Bronchial epithelial cell (primary cell): ENCODE measurements at places on chromosomes 6 and 20. TPM values are rescaled to one million over a fixed set of nuclear protein-coding genes. Genes with fewer than 3 reads are reported as not detected.

The PHACTR3 gene
- total RNA-seq, result 15.0 and 32.0 TPM in 2 replicates

The SNAP25 gene
- total RNA-seq, result not detected in 2 replicates

The SMLR1 gene
- total RNA-seq, result not detected in 2 replicates

The TRIM10 gene
- not detected in 2 replicates for total RNA-seq

The RFX6 gene
- not detected in 2 replicates for total RNA-seq

The FAM83B gene
- 39.9 and 40.3 TPM in 2 replicates for total RNA-seq

The CGA gene
- not detected in 2 replicates for total RNA-seq

The ACTL10 gene
- total RNA-seq, result 1.2 and 1.6 TPM in 2 replicates

The TRAPPC3L gene
- total RNA-seq, result not detected in 2 replicates

The DACT2 gene
- 0.26 and 1.3 TPM in 2 replicates for total RNA-seq

DNA sequence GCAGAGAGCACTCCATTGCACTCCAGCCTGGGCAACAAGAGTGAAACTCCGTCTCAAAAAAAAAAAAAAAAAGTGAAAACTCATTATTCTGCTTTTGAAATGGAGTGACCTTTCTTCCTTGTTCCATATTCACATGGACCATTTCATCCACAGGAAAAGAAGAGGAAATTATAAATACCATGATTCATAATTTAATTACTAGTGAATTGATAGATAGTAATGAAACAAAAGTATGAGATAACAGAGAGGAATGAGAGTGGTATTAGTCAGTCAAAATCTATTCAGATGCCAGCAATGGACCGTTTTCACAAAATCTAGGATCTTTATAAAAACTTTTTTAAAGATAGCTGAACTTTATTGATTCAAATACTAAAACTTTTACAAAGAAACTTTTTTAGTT is 443.1 kb upstream of the FLRT3 start:
- peak; percentile 57 for DNase-seq

DNA sequence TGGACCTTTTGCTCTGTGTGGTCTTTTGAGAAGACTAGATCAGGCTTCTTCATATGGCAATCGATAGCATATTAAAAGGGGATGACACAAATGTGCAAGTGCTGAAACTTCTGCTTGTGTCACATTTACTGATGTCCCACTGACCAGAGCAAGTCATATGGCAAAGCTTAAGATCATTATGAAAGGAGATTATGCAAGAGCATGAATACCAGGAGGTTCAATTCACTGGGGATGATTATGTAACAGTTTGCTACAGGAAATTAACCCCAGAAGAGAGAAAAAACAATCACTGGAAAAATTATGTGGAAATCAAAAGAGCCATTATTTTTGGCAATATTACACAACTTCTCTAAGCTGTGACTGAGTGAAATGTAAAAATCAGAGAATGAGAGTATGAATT is 13.7 kb upstream of the PRDM13 start:
- peak; percentile 51 for DNase-seq

DNA sequence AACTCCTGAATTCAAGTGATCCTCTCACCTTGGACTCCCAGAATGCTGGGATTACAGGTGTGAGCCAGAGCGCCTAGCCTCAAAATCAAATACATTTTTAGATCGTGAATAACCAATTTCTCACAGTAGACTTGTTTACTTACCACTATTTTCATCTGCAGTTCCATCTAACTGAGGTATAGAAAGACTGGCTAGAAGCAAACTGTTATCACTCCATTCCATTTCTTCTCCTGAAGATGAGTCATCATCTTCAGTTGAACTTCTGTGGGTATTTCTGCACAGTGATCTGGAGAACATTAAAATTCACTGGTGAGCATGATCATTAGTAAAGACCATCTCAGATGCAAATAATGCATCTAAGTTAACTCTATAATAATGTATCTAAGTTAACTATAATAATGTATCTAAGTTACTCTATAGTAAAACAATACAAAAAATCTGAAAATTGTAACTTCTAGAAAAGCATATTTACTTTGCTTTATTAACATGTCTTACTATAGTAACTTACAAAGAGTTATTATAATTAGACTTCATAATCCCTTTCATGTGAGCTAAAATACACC is 105.4 kb downstream of the REV3L start:
- no peak for DNase-seq

GRCh38 chr6:16837217-16837972 is 76.1 kb upstream of the ATXN1 start:
- DNase-seq, result no peak

GRCh38 chr6:54621285-54621684 is 225.3 kb upstream of the FAM83B start:
- peak; percentile 44 for DNase-seq

- DNase-seq, result no peak
These were observed 5.4 kb downstream of the GID8 start for GRCh38 chr20:62943396-62943795.

- peak; percentile 86 for DNase-seq
These were observed 28.4 kb upstream of the BTN3A2 start for GRCh38 chr6:26336355-26337198.

DNA sequence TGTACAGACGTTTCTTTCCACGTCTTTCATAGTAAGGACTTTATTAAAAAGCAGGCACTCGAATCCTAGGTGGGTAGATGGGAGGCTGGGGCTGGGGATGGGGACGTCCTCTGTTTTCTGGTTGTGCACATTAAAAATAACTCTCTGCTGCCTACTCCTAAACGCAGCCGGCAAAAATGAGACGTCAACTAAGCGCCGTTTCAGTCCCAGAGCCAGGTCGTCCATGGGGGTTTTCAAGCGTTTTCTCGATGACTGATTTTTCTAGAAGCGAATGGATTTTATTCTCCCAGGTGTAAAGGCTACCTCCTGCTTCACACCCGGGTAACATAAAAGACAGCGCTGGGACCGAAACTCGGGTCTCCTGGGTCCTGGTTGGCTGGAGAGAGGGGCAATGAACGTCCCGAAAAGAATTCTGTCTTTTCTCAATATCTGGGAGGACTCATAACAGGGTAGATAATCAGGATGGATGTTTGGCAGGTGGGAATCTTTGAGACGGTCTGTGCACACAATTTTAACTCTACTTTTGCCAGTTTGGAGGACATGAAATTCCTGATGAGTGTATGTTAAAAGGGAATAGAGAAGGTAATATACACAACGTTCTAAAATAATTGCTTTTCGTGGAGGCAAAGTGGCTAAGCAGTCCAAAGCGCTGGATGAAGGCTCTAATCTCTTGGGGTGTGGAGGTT is 25.2 kb downstream of the GPX6 start:
- no peak for DNase-seq

- DNase-seq, result no peak
These were observed 37.7 kb downstream of the MDFI start for GRCh38 chr6:41675992-41676391.

GRCh38 chr6:170188571-170189001 is 102.3 kb downstream of the DLL1 start:
- DNase-seq, result no peak

DNA sequence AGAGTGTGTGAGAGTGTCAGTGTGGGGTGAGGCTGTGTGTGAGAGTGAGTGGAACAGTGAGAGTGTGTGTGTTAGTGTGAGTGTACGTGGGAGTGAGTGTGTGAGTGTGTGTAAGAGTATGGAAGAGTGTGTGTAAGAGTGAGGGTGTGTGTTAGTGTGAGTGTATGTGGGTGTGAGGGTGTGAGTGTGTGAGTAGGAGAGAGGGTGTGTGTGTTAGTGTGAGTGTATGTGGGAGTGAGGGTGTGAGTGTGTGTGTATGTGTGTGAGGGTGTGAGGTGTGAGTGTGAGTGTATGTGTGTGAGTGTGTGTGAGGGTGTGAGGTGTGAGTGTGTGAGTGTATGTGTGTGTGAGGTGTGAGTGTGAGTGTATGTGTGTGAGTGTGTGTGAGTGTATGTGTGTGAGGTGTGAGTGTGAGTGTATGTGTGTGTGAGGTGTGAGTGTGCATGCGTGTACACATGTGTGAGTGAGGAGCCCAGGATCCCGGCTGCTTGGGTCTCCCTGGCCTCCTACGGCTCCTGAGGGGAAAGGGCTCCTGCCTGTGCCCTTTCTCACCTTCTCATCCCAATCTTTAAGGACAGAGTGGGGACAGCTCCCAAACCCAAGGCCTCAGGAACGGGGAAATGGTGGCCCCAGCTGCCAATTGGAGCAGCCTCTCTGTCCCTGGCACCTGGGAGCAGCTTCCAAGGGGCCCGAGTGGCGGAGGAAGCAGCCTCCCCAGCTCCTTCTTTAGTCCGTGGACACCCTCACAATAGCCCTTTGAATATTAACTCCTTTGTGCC is 100.2 kb downstream of the PSMB1 start:
- no peak for DNase-seq
